HCT116 (cell line): ENCODE measurements at places on chromosomes 7 and 10. TPM values are rescaled to one million over a fixed set of nuclear protein-coding genes. Genes with fewer than 3 reads are reported as not detected.

SLC16A12 gene
- total RNA-seq = not detected

TEX36 gene
- 0.25 TPM for total RNA-seq

ANKRD61 gene
- total RNA-seq = 0.17 TPM

CFAP58 gene
- 0.91 TPM for total RNA-seq

GCK gene
- 0.34 TPM for total RNA-seq

ANLN gene
- 130 TPM for total RNA-seq

NUTM2E gene
- total RNA-seq = 0.15 TPM

ASB10 gene
- total RNA-seq = not detected

SFXN2 gene
- 22.9 TPM for total RNA-seq

ATG9B gene
- 2.1 TPM for total RNA-seq

MSMB gene
- total RNA-seq = not detected

SUN1 gene
- 181 TPM for total RNA-seq

CNNM1 gene
- total RNA-seq = not detected

PRSS37 gene
- total RNA-seq = not detected

- H3K27ac ChIP-seq = no peak overlapping the region
- no peaks in the 10 kb centered on the region for H3K4me1 ChIP-seq
- no peak overlapping the region for H3K4me3 ChIP-seq
Observed at GRCh38 chr10:51377932-51378599, 303.8 kb downstream of the PRKG1 start.

DNA sequence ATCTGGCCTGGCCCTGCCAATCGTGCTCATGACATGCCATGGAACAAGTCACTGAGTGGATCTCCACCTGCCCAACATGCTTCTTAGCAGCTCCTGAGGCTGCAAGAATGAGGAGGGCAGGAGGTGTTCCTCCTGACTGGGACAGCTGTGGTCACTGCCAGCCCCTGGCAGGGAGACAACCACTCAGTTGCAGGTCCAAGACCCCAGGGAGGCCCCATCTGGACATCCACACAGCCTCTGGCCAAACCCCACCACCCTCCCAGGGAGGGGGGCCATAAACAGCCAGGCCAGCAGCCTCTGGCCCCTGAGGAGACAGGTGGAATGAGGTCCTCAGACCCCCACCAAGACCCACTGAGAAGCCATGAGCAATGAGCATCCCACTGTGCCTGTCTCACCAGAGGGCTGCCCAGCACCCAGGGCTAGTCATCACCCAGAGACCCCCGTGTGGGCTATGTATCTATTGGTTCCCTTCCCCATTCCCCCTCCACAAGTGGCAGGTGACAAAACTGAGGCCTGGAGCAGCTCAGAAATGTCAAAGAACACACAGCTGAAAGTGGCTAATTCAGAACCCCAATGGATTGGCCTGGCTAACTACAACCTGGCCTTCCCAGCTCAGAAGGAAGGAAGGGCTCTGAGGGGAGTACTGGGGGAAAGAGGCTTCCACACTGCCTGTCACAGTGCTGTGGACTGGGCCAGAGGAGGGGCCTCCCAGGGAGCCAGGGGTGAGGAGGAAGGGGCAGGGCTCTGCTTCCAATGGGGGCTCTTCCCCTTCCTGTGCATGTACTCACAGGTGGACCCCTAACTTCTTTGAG lies 3.0 kb downstream of the GPRIN2 start:
- H3K27me3 ChIP-seq = no peaks in the 10 kb centered on the region
- H3K4me3 ChIP-seq = no peak overlapping the region

DNA sequence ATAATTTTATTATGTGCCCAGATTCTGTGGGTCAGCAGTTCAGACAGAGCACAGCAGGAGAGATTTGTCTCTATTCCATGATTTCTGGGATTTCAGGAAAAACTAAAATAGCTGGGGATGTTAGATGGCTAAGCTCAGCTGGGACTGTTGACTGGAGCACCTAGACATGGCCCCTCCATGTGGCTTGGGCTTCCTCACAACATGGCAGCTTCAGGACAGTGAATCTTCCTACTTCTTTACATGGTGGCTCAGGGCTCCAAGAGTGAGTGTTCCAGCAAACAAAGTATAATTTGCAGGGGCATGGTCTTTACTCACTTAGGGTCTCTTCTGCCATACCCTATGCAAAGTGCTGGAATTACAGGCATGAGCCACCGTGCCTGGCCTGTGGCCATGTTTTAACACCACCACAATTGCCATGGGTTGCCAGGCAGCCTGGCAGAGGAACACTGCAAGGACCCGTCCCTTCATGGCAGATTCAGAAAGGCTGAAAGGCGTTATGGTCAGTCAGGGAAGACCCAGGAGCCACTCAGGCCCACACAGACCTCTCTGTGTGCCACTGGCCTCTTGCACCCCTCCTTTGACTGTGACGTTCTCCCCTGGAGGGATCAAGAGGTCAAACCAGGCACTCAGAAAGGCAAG lies 50.8 kb upstream of the ZMIZ1 start:
- peaks cover 12% of the 10 kb centered on the region for H3K4me1 ChIP-seq
- H3K27me3 ChIP-seq = no peaks in the 10 kb centered on the region
- DNase-seq = no peak
- no peak overlapping the region for H3K4me3 ChIP-seq
- no peaks in the 10 kb centered on the region for H3K36me3 ChIP-seq
- H3K27ac ChIP-seq = no peak overlapping the region

GRCh38 chr7:26919906-26920493 lies 55.6 kb upstream of the SKAP2 start:
- peaks cover 10% of the 10 kb centered on the region for H3K4me1 ChIP-seq
- no peak overlapping the region for H3K27ac ChIP-seq
- H3K27me3 ChIP-seq = no peaks in the 10 kb centered on the region
- DNase-seq = no peak
- no peaks in the 10 kb centered on the region for H3K36me3 ChIP-seq

DNA sequence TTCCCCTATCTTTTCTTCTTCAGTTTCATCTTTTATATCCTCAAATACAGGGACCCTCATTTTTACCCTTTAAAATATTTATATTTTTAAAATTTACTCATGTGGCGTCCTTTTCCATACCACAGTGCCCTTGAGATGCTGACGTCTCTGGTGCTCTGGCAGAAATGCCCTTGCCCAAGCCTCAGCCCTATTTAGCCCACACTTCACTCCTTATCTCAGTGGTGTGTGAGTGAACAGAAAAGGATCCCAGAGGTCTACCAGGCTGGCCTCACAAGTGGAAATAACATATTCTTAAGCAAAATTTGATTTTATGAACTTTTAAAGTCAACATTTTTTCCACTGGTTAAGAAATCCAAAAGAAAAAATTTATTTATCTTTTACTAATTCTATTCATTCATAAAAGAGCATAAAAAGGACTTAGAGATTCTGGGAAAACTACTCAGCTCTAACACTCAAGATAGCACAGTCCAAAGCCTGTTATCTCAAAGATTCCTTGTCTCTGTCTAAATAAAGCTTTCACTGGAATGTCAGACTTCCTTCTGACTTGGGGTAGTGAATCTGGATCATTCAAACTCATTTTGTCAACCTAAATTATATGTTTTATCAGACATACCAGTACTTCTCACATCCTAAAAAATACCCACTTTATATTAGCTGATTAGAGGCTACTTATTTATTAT lies at the start of gene NEBL:
NEBL (minus strand) TSS at position 166 of the 680 bp plus-strand sequence; CDS start at position 60, 106 bp downstream.
- no peaks in the 10 kb centered on the region for H3K36me3 ChIP-seq
- no peak within 1 kb of the TSS for H3K27ac ChIP-seq
- no peaks in the 10 kb centered on the region for H3K4me1 ChIP-seq
- no peaks in the 10 kb centered on the region for H3K27me3 ChIP-seq
- H3K4me3 ChIP-seq = no peak within 1 kb of the TSS

DNA sequence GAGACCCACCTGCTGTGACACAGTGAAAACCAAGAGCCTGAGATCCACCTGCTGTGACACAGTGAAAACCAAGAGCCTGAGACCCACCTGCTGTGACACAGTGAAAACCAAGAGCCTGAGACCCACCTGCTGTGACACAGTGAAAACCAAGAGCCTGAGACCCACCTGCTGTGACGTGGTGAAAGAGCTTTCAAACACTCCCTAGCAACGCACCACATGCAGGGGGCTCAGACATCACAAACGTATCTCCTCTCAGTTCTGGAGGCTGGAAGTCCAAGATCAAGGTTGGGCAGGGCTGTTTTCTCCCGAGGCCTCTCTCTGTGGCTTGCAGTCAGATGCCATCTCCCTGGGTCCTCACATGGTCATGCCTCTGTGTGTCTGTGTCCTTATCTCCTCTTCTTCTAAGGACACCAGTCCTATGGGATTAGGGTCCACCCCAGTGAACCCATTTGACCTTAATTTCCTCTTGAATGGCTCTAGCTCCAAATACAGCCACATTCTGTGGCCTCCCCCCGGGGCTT lies 43.8 kb downstream of the INSIG1 start:
- no peaks in the 10 kb centered on the region for H3K36me3 ChIP-seq
- DNase-seq = no peak
- H3K27ac ChIP-seq = no peak overlapping the region
- no peak overlapping the region for H3K4me3 ChIP-seq
- peaks cover 8% of the 10 kb centered on the region for H3K4me1 ChIP-seq
- peaks cover 8% of the 10 kb centered on the region; the same call in 1 of the 2 replicates for H3K27me3 ChIP-seq

GRCh38 chr10:123648595-123648994 lies 17.6 kb upstream of the GPR26 start:
- no peak for DNase-seq
- no peaks in the 10 kb centered on the region for H3K36me3 ChIP-seq
- no peak overlapping the region for H3K27ac ChIP-seq
- H3K4me1 ChIP-seq = no peaks in the 10 kb centered on the region
- H3K4me3 ChIP-seq = no peak overlapping the region

GRCh38 chr10:7436490-7437100 lies 25.8 kb upstream of the SFMBT2 start:
- H3K27ac ChIP-seq = no peak overlapping the region
- DNase-seq = no peak
- H3K4me1 ChIP-seq = no peaks in the 10 kb centered on the region
- no peak overlapping the region for H3K4me3 ChIP-seq

GRCh38 chr7:29337546-29338116 lies 143.1 kb downstream of the CHN2 start:
- no peaks in the 10 kb centered on the region; the same call in 1 of the 2 replicates for H3K27me3 ChIP-seq
- H3K4me1 ChIP-seq = no peaks in the 10 kb centered on the region
- H3K36me3 ChIP-seq = no peaks in the 10 kb centered on the region
- no peak for DNase-seq

DNA sequence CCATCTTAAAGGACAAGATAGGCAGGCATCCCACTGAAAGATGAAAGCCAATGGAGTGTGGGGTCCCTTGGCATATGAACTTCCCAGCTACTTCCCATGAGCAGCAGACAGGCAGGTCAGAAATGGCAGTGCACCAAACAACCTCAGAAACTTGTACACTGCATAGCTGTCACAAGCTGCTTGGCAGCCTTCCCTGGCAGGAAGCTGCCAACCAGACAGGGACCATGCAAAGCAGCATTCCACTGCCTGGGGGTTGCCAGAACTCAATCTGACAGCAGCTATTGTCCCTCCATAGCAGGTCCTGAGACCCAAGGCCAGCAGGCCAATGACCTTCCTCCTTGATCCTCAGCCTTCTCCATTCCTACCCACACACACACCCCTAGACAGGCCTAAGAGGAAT lies 139.5 kb downstream of the PLCE1 start:
- H3K4me3 ChIP-seq = no peak overlapping the region
- H3K27me3 ChIP-seq = no peaks in the 10 kb centered on the region
- no peak for DNase-seq
- no peaks in the 10 kb centered on the region for H3K4me1 ChIP-seq
- no peaks in the 10 kb centered on the region for H3K36me3 ChIP-seq

GRCh38 chr7:139106959-139107358 lies 2.6 kb downstream of the ZC3HAV1 start:
- no peak overlapping the region for H3K27ac ChIP-seq
- DNase-seq = no peak
- H3K27me3 ChIP-seq = no peaks in the 10 kb centered on the region
- H3K36me3 ChIP-seq = no peaks in the 10 kb centered on the region

DNA sequence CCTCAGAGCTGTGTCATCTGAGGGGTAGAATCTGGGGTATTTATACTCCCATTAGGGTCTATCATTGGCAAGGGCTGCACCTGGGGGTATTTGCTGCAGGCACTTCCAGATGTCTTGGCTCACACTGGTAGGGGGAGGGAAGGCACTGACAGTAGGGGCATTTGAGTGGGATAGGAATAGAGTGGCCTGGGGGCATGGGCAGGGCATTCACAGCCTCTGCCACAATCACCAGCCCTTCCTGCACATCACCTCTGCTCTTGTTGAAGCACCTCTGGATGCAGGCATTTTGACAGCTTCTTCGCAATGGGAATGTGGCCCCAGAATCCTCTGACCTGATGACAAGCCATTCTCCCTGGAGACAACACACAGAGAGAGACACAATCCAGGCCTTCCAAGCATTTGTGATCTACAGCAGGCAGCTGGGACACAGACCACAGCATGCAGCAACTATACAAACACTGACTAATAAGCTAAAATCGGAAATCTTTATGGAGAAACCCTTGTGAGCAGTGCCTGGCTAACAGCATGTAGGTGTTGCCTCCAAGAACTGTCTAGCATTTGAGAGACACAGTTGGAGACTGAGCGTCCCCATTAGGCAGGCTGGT lies 178.5 kb downstream of the KCNMA1 start:
- no peak for DNase-seq
- peaks cover 5% of the 10 kb centered on the region; the same call in 1 of the 2 replicates for H3K27me3 ChIP-seq
- H3K27ac ChIP-seq = no peak overlapping the region
- H3K4me1 ChIP-seq = no peaks in the 10 kb centered on the region
- H3K36me3 ChIP-seq = no peaks in the 10 kb centered on the region

DNA sequence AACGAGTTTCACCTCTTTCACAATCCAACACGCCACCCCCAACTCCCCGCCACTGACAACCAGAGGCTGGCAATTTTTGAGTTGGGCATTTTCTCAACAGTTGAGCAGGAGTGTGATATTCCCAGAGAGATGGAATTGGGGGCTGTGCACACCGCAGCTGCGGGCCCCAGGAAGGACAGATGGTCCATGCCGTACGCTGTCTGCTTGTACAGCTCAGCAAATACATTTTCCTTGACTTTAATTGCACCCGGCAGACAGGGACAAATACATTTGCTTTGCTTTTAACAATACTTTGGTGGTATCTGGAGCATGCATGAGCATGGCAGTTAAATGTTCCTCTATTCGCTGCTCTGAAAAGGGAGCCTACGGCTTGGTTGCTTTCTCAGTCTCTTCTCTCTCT lies 354.2 kb upstream of the DPP6 start:
- no peak for DNase-seq
- H3K4me3 ChIP-seq = no peak overlapping the region
- H3K4me1 ChIP-seq = no peaks in the 10 kb centered on the region
- no peaks in the 10 kb centered on the region for H3K36me3 ChIP-seq
- H3K27me3 ChIP-seq = no peaks in the 10 kb centered on the region
- no peak overlapping the region for H3K27ac ChIP-seq

- H3K36me3 ChIP-seq = no peaks in the 10 kb centered on the region
- H3K4me3 ChIP-seq = no peak overlapping the region
- no peak for DNase-seq
Observed at GRCh38 chr7:143485500-143485899, 7.8 kb downstream of the TAS2R41 start.

DNA sequence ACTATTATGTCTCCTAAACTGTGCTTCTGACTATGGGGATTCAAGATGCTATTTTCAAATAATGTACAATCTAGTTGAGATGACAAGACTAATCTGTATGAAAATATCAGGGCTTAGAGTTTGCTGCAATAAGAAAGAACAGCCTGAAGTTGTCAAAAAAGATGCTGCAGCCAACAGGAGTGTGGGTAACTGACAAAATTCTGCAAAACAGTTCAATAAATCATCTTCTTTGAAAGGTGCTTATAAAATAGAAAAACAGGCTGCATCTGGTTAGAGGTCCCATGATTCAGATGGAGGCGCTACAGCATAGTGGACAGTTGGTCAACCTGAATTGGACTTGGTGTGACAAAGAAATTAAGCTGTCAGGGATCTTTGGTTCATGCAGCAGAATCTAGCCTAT lies 511.0 kb downstream of the XPNPEP1 start:
- H3K4me1 ChIP-seq = no peaks in the 10 kb centered on the region
- DNase-seq = no peak
- H3K27me3 ChIP-seq = no peaks in the 10 kb centered on the region
- H3K4me3 ChIP-seq = no peak overlapping the region
- H3K36me3 ChIP-seq = no peaks in the 10 kb centered on the region
